Osteoblast (primary cell): ENCODE measurements at places on chromosomes 2 and 18. TPM values are rescaled to one million over a fixed set of nuclear protein-coding genes. Genes with fewer than 3 reads are reported as not detected.
A peak's percentile ranks its signal among the peaks of the same experiment; 100 is the strongest.

DNA sequence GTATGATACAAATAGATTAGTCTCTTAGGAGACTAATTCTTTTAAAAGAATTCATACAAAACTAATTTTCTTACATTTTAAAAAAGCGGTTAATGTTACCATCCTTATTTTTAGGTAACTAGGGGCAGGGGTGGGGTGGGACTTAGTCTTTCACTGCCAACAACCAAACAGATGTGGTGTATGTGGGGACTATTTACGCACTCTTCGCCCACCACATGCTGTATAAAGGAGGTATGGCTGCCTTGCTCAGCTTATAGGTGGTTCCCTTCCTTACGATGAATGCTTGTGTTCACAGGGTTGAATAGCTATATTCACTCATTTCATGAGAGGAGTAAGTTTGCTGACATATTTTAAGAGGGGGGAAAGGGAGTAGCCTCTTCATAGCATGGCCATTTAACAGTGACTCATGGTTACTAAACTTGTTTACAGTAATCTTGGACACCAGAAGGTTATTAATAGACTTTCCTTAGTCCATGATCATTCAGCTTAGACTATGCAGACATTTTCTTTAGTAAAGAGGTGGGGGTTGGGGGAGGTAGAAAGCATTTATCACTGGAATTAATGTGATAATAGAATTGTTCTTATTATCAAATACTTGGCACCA is 61.8 kb downstream of the CAB39 start:
- no peaks in the 10 kb centered on the region for H3K36me3 ChIP-seq
- H3K4me3 ChIP-seq = no peak overlapping the region
- peaks cover 20% of the 10 kb centered on the region for H3K4me1 ChIP-seq
- peak; percentile 92 for DNase-seq

DNA sequence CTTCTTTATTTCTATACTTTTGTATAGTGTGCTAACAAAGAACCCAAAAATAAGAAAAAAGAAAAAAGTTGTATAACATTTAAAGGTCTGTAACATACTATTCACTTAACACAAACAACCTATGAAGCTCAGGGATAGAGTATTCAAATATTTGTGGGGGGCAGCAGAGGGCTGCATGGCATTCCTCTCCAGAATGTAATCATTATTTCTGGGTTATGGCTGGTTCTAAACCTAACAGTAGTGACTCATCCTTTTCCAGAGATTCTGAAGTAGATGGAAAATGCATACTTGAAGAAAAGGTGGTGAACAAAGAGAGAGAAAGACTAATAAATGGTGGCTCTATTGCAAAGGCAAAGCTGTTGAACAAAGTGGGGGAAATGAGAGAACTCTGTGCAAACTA is 249.4 kb downstream of the NRXN1 start:
- no peak for DNase-seq
- no peaks in the 10 kb centered on the region for H3K4me1 ChIP-seq
- no peak overlapping the region for H3K27ac ChIP-seq
- no peaks in the 10 kb centered on the region for H3K36me3 ChIP-seq
- no peak overlapping the region for H3K4me3 ChIP-seq
- H3K27me3 ChIP-seq = no peaks in the 10 kb centered on the region

MARCO gene
- total RNA-seq = not detected in 2 replicates

DNA sequence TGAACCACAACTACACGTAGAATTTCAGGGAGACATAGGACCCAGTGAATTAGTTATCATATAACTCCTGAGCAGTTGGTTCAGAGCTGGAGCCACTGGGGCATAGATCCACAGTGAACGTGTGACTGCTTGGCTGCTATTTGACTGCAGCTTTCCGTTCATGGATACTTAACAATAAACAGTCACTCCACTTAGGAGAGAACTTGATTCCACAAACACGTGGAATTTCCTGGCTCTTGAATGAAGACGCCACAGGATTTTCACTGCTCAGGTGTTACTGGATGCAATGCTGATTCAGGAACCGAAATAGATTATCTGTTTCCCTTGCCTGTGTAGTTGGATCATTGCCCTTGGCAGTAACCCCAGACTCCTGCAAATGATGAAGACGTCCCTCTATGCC is 679.1 kb upstream of the ZEB2 start:
- no peak for DNase-seq
- no peaks in the 10 kb centered on the region for H3K36me3 ChIP-seq
- H3K27me3 ChIP-seq = no peaks in the 10 kb centered on the region
- no peak overlapping the region for H3K4me3 ChIP-seq

DNAJC5G gene
- total RNA-seq = not detected in 2 replicates

GATA6 gene
- 10.9 and 16.6 TPM in 2 replicates for total RNA-seq

DNA sequence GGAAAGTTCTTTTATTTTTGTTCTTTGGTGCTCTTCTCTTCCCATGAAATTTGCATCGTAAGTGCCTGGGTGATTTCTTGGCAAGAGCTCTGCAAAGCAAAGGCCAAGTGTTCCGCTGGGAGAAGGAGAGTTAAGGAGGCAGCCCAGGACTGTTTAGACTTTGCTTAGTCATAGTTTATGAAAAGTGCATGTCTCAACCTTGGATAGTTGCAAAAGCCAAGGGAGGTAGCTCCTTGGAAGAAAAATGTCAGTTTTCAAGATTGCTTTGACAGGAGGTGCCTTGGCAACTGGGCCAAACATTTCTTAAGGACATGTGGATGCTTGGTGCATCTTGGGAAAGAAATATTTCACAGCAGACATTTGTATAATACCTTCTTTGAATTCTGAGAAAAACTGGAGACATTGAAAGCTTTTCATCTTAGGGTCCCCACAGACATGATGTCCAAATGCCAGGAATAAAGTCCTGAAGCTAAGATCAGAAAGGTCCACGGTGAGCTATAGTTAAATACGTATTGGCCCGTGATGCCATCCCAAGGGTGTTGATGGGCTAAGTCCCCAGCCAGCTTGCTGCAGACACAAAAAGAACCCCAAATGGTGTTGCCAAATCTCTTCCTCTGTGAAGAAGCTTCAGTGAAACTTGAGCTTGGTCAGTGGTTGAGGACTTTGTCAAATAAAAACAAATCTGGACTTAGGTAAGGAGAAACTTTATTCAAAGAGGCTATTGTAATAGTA is 96.3 kb upstream of the THUMPD2 start:
- no peak overlapping the region for H3K4me3 ChIP-seq
- DNase-seq = peak; percentile 91
- peaks cover 24% of the 10 kb centered on the region for H3K4me1 ChIP-seq
- no peaks in the 10 kb centered on the region for H3K27me3 ChIP-seq
- H3K27ac ChIP-seq = peak overlapping the region; percentile 31

- no peaks in the 10 kb centered on the region for H3K27me3 ChIP-seq
- no peaks in the 10 kb centered on the region for H3K36me3 ChIP-seq
- H3K4me3 ChIP-seq = no peak overlapping the region
- no peak overlapping the region for H3K27ac ChIP-seq
- H3K4me1 ChIP-seq = peaks cover 30% of the 10 kb centered on the region
Observed at GRCh38 chr2:169002161-169002738, 28.9 kb downstream of the ABCB11 start.

LIPG gene
- 2.2 and 3.5 TPM in 2 replicates for total RNA-seq

DPP4 gene
- total RNA-seq = 192 and 256 TPM in 2 replicates

SGPP2 gene
- not detected in 2 replicates for total RNA-seq

DNA sequence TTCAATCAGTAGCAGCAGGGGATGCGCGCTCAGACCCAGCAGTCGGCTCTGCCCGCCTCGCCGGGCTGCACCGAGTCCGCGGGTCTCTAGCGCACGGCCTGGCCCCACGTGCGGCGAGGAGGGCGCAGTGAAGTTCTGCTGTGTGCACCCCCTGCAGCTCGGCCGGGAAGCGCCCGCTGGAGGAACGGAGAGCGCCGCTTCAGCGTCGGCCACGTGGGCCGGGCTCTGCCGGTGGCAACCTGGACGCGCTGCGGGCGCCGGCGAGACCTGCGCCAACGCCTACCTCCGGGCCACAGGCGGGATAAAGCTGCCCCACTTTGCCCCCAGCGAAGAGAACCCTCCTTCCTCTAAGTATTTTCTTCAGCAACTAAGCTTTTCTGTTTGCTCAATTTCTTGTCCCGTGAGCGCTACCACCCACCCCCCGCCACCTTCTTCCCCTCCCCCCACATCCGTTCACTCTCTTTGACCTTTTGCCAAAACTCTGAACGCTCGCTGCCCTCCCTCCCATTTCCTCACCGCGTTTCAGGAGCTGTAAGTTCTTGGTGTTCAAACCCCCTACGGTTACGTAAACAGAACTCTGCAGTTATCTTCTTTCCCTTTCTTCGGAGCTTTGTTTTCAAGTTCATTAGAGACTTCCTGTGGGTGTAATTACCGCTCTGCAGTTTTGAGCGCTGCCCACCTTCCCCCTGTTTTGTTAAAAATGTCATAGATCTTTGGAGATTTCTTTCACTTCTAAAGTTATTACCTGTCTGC is 42.6 kb upstream of the EDAR start:
- H3K27me3 ChIP-seq = peaks cover 41% of the 10 kb centered on the region
- no peak for DNase-seq
- peak overlapping the region; percentile 59 for H3K4me3 ChIP-seq
- H3K36me3 ChIP-seq = no peaks in the 10 kb centered on the region

DNA sequence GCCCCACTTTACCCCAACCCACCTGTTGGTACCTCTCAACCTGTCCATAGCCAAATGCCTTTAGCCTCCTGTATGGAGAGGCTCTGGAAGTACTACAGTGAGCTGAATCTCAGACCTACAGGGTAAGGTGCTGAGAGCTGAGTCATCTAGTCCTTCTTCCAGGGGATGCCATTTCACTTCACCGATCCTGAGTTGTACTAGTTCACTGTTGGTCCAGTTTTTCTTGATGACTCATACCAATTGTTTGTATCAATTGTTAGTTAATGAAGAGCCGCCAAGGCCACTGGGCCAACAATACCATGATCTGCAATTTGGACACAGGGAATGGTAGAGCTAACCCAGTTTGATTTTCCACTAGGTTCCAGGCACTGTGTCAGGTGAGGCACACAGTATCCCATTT is 257.0 kb downstream of the CLIP4 start:
- no peaks in the 10 kb centered on the region for H3K27me3 ChIP-seq
- no peak overlapping the region for H3K27ac ChIP-seq
- no peaks in the 10 kb centered on the region for H3K36me3 ChIP-seq
- no peaks in the 10 kb centered on the region for H3K4me1 ChIP-seq

CYBRD1 gene
- 338 and 514 TPM in 2 replicates for total RNA-seq

- DNase-seq = no peak
- no peaks in the 10 kb centered on the region for H3K36me3 ChIP-seq
- no peak overlapping the region for H3K4me3 ChIP-seq
- H3K27ac ChIP-seq = no peak overlapping the region
- no peaks in the 10 kb centered on the region for H3K27me3 ChIP-seq
Observed at GRCh38 chr2:138474100-138474825, 27.3 kb upstream of the SPOPL start.

EVA1A gene
- total RNA-seq = 70.9 and 74.8 TPM in 2 replicates

DNA sequence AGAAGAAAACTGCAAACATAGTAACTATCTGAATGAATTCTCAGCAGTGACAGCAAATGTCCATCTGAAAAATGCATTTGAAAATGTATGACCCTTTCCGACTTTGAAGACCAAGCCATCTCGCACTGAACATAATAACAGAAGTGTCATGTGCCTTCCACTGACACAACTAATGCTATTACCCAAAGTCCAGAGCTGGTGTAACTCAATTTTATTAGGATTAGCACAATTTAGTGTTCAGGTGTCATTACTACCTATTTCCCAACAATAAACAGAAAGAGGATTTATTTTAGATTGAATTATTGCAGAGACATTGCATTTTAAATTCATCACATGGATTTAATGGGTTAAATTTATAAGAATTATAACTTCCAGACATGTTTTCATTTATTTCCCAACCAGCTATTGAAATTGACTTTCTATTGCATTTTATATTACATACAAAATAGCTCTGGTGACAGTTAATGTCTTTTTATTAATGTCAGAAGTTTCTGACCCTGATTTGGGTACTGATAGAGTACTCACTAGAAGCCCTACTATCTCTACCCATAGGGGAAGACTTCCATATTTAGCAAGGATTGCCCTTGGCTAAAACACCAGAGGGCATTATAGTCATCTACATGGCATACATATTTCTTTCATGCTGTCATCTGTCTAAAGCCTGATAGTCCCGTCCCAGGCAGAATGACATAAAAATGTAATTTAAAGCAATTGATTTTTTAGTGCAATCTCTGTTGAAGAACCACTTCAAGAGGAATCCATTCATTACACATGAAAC is 7.0 kb upstream of the STK39 start:
- peak; percentile 89 for DNase-seq
- no peak overlapping the region for H3K4me3 ChIP-seq
- no peak overlapping the region for H3K27ac ChIP-seq
- no peaks in the 10 kb centered on the region for H3K36me3 ChIP-seq
- peaks cover 3% of the 10 kb centered on the region for H3K4me1 ChIP-seq
- no peaks in the 10 kb centered on the region for H3K27me3 ChIP-seq

DNA sequence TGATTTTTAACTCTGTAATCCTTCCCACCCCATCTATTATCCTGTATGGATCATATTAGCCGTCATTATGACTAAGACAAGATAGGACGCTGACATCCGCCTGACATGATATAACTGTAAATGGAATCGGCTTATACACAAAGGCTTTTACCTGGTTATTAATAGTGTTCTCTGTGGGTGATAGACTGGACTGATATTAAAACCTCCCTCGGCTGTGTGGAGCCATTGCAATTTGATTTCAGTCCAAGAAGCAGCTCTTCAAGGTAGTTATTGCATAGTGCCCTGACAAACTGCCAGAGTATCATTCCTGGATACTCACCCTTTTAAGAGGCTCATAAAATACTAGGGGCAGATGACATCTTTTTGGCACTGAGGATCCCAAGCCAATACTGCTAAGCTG is 226.1 kb upstream of the HNRNPA3 start:
- peaks cover 4% of the 10 kb centered on the region for H3K27me3 ChIP-seq
- H3K4me1 ChIP-seq = no peaks in the 10 kb centered on the region
- no peak for DNase-seq
- H3K4me3 ChIP-seq = no peak overlapping the region
- no peaks in the 10 kb centered on the region for H3K36me3 ChIP-seq
